ENCODE measurements at places on chromosomes 1 and 21.

DNA sequence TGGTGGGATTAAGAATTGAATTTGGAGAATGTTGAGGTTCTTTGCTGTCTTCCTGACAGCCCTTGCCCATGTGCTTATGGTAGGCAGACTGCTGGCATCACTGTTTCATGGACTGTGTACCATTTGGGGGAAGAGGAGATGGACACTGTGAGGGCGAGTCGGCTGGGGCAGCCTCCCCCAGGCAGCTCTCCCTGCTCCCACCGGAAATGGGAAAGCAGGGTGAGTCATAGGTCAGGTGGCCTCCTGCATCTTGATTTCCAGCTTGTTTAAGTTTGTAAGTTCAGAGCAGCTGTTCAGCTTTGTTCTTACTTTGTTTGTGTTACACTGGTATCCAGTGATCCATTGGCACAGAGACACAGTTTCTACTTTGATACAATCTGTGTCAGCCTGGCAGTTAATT, 87.2 kb upstream of the CNIH3 start:
- DNase-seq: no peak

DNA sequence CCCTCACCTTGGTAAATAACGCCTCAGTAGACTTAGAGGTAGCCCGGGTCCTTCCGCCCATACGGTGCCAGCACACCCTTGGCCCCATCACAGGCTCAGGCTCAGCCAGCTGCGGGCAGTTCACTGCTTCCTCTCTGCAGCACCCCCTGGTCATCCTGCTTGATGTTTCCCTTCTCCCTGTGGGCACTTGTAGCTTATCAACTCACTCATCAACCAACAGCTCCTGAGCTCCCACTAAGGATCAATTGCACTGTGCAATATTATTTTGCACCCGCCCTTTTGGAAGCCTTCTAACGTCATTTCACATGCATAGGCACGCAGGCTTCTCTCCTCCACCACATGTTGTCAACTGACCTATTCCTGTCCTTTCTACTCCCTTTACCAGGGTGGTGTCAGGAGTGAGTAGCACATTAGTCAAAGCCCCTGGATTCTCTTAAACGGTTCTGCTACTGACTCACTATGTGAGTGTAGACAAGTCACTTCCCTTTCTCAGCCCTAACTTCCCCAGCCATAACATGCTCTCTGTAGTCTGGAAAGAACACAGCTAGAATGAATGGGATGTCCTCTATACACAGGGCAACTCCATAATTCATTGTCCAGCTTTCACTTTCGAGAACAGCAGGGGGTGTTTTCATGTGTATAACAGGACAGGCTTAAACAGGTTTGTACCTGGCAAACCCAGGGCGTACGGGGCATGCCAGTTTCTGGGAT, 47.1 kb upstream of the IRF2BP2 start:
- no peak for DNase-seq

DNA sequence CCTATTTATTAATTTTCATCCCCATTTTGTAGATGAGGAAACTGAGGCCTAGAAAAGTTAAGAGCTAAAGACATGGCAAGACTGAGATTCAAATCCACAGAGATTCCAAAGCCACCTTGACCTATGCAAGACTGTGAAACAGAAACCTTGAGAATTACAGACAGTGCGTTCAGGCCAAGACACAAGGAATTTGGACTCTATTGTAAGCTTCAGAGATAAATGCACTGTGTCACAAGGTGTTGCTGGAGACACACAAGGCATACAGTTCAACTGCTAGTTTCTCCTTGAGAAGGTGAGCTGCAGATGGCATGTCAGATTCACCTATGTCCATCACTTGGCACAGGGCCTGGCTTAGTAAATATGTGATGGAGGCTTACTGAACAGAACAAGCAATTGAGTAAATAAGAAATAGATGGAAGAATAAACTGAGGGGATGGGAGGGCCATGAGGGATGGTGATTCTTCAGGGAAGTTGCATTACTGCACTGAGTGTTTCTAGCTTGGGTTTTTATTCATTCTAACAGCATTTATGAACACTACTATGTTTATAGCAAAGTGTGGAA, 215.0 kb downstream of the DAB1 start:
- no peak for DNase-seq

- no peak for DNase-seq
Observed at GRCh38 chr1:204463125-204464060, 31.2 kb downstream of the PIK3C2B start.

DNA sequence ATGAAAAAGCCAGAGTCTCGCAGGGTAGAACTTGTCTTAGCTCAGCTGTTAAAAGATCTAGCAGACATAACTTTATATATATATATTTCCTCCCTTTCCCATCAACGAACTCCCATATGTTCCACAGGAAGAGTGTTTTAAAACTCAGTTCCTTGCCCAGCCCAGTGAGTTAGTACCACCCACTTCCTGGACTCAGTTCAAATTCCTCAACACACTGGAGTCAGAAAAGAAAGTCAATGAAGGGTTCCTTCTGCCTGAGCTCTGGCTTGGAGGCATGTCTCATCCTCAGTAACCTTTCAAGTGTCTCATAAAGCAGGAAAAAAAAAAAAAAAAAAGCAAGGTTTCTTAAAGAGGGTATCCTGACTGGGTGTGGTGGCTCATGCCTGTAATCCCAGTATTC, 15.6 kb downstream of the TPM3 start:
- no peak for DNase-seq

DNA sequence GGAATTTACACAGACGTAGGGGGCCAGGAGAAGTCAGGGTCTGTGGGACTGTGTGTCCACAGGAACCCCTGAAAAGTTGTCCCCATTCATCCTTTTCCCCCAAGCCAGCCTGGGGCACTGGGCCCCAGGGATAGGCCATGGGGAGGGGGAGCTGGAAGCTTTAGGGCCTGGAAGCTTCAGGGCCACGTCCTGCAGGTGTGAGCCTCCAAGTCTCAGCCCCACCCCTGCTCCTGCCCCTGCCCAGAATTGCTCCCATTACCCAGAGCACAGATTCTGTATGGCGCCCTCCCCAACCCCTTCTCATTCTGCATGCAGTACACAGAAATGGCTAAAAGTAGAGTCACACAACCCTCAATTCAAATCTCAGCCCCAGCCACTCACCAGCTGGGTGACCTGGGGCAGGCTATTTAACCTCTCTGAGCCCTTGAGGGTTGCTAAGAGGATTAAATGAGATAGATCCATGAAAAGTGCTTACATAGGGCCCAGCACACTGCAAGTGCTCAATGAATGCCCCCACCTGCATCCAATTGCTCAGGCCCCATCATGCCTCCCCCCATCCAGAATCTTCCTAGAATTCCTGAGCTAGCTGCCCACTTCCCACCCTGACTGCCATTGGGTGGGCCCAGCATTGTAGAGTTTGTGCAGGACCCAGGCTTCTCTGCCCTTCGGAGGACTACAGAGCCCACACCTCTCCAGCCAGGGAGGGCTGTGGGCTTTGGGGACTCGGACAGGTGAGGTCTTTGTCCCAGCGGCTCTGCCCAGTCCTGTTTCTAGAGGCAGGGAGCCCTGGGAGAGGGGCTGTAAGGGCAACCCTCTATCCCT, 6.5 kb downstream of the RAP1GAP start:
- DNase-seq: no peak
